ENCODE measurements at places on chromosomes 2 and 18.

- peak; percentile 26 for DNase-seq
Observed at GRCh38 chr18:76455003-76455676, 39.9 kb downstream of the ZNF516 start.

- DNase-seq: no peak
Observed at GRCh38 chr18:9173770-9174233, 37.2 kb downstream of the ANKRD12 start.

DNA sequence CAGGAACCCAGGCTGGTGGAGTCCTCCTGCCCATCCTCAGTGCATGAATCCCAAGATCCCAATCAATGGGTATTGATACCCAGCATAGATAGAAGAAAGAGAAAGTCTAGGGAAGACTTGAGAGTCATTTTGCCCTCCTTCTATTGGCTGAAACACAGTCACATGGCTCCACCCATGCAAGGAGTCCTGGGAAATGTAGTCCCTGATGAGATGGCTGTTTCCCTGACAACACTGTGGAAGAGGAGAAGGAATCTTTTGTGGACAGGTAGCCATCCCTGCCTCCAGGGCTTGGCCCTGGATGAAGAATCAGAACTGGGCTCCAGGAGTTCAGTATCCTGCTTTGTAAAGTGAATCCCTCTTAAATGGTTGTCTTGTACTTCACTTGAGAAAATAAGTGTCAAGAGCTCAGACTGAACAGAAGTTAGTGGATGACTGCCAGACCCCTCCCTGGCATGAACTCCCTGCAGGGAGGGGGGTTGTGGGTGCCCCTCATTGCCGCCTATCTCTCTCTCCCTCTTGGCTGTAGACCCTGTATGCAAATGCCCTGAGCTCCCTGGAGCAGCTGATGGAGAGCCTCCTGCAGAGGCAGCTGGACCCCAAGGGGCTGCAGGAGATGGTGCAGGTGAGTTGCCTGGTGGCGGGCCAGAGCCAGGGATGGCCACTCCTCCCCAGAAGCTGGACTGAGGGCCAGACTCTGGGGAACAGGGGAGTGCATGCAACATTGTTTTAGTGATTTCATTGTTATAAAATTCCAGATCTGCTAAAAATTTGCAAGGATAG is 36.1 kb downstream of the MROH2A start:
- DNase-seq: peak; percentile 21

DNA sequence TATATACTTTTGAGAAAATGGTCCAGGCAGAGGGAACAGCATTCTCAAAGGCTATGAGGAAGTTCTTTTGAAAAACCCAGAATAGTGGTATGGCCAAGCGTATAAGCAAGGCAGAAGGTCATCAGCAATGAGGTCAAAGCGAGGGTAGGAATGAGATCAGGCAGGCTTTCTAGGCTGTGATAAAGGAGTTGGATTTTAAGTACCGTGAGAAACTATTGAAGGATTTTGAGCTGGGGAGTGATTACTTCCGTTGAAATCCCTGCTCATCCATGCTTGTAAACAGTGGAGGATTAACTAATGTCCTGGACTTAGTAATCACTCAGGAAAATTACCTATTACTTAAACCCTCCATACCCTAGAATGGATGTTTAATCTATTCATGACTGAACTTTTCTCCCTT is 50.2 kb downstream of the EMILIN2 start:
- DNase-seq: no peak

GRCh38 chr2:33214436-33214835 is 262.0 kb upstream of the RASGRP3 start:
- no peak for DNase-seq

DNA sequence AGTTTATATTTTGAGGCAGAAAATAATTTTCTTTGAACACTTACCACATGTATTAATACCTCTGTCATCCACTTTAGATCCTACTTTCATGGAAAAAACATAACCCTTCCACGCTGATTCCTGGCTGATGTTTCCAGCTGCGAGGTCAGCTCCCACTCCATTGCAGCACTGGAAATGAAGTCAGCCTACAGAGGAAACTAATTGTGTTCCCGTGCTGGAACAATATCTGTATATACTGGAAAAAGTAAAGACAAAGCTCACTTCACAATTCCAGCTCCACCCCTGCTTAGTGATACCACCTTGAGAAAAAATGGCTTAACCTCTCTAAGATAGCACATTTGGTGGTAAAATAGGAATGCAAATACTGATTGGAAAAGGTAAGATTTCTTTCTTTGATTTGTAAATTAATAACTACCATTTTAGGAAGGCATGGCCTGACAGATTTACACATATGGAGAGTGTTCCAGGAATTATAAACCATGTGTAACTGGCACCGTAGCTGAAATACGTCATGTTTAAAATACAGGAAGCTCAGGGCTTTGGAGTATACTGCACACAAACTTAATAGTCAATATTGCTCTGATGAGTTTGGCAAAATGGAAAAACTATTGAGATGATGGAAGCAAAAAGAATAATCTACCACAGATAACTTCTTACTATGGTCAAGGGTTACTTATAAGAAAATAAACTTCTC is 90.0 kb downstream of the TRIB2 start:
- no peak for DNase-seq

DNA sequence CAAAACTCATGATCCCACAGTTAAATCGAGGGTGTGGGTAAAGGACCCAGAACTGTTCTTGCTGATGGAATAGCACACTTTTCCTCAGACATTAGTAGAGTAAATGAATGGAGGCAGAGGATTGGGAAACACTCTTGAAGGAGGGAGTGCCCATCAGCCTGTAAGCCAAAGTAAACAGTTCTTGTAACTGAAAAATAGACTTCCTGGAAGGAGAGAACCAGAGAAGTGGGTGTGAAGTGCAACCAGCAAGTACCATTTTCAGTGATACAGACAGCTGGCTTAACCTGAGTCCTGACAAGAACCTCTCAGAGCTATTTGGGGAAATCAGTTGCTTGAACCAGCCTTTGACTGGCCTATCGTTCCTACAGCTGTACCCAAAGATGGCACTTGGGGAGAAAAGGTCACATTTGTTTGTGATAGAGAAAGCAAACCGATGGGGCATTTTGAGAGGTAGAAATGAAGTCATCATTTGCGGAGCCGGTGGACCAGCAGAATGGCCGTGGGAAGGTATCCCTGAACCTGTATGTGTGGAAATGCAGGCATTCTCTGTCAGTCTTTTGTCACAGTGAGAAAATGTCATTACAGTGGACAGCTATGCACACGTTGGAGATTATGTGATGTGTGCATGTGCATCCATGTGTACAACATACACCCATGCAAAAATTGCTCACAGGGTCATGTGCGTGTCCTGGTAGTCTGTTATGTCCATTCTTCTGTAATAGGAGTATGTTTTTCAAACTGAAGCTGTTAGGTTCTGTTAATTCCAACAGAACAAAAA is 17.8 kb downstream of the CRIM1 start:
- no peak for DNase-seq

- no peak for DNase-seq
Observed at GRCh38 chr18:35189510-35189909, 51.3 kb upstream of the ZNF397 start.

GRCh38 chr2:15364561-15364960 is 196.6 kb downstream of the NBAS start:
- no peak for DNase-seq

- no peak for DNase-seq
Observed at GRCh38 chr2:62939735-62940491, 110.7 kb upstream of the OTX1 start.

DNA sequence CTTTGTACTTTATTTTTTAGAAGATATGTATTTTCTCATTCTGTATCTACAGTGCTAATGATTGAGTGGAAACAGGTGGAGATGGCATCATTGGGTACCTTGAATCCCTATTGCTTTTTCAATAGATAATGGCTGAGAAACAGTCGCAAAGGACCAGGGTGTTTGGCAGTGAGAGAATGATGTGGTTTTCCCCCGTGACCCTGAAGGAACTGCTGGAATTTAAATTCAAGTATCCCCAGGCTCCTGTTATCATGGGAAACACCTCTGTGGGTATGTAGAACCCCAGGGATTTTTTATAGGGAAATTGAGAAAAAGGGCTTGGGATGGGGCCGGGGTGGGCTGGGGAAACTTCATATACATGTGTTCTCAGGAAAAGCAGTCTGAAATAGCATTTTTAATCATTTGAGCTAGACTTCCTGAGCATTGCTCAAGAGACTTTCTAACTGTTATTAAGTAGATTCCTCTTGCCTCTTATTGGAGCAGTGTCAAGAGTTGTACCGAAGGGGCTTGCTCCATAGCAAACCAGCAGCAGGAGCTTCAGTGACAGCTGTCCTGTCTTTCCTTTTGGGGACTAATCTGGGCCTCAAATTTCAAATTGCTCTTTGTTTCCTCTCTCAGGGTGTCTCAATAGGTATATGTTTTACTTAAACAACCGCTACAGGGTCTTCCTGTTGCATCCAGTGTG is 18.9 kb downstream of the AOX1 start:
- no peak for DNase-seq

DNA sequence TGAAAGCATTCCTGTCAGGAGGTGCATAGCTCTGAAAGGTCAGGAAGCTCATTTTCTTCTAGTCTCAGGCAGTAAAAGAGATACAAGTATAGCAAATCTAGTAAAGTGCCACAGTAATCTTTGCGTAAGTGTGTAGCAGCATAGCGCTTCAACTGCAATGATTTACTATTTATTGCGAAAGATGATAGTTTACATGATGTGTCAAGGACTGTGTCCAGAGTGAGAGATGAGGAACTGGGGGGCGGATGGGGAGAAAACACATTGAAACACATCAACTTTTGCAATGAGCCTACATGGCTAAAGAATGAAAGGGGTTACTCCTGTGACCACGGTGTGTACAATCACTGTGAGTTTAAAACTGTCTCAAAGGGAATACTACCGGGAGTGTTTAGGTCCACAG is 644.4 kb downstream of the GALR1 start:
- DNase-seq: no peak

GRCh38 chr2:45867349-45867748 is 215.9 kb downstream of the PRKCE start:
- no peak for DNase-seq

DNA sequence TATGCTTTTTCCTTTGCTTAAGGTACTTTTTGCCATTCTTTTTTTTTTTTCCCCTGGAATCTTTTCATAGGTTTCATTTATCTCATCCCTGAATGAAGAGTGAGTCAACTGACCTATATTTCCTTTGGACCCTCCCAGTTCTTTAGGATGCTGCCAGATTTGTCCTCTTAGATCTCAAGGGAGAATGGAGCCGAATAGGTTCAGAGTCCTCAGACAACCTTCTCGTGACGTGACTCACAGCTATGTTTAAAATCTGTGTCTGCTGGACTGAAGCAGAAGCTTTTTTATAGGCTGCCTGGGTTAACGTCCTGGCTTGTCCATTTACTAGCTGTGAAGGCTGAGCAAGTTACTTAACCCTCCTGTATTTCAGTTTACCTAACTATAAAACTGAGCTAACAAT is 358.6 kb downstream of the DLGAP1 start:
- DNase-seq: no peak

DNA sequence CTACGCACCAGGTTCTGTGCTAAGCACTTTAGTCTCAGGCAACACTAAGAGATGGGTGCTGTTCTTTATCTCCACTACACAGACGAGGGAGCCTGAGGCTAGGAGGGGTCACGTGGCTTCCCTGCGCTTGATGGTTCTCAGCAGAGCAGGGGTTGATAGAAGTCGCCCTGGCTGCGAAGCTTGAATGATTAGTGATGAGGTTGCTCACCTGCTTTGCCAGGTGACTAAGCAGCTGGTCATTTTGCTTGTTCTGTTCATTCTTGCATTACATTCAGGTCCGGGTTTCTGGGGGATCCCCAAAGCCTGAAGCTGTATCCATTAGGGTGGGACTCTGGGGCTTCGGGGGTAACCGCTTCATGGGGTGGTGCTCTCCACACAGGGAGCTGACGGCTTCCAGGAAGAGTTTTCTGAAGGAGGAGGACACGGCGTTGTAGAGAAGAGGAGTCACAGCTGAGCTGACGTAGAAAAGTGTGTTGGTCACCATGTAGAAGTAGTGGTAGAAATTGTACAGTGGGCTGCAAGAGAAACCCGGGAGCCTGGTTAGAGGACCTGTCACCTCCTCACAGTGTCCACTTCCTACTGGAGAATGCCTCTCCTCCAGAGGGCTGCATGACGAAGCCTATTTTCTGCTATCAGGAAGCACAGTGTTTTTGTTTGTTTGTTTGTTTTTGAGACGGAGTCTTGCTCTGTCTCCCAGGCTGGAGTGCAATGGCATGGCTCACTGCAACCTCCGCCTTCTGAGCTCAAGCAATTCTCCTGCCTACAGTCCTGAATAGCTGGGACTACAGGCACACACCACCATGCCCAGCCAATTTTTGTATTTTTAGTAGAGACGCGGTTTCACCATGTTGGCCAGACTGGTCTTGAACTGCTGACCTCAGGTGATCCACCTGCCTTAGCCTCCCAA is 11.5 kb downstream of the NTSR2 start:
- DNase-seq: no peak

DNA sequence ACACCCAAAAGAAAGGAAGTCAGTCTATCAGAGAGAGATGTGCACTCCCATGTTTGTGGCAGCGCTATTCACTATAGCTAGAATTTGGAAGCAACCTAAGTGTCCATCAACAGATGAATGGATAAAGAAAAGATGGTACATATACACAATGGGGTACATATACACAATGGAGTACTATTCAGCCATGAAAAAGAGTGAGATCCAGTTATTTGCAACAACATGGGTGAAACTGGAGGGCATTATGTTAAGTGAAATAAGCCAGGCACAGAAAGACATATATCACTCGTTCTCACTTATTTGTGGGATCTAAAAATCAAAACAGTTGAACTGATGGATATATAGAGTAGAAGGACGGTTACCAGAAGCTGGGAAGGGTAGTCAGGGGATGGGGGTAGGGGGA is 99.9 kb upstream of the ZNF516 start:
- DNase-seq: no peak

DNA sequence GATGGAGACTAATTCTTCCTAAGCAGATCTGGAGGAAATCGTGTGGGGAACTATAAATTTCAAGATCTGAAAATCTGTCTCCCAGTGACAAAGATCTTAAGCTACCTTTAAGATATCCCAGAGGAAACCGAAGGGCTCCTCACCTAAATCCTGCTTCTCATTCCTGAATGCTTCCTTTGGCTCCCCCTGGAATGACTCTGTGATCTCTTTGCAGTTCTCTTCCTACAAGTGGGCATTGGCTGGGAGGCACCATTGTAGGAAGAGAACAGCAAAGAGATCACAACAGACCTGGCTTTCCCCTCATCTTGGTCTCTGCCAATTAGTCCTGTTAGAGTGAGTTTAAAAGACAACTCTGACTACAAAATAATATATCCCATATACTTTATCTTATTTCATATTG is 70.0 kb upstream of the KCNH7 start:
- DNase-seq: no peak

GRCh38 chr2:234578389-234578788 is 81.5 kb upstream of the ARL4C start:
- DNase-seq: no peak

DNA sequence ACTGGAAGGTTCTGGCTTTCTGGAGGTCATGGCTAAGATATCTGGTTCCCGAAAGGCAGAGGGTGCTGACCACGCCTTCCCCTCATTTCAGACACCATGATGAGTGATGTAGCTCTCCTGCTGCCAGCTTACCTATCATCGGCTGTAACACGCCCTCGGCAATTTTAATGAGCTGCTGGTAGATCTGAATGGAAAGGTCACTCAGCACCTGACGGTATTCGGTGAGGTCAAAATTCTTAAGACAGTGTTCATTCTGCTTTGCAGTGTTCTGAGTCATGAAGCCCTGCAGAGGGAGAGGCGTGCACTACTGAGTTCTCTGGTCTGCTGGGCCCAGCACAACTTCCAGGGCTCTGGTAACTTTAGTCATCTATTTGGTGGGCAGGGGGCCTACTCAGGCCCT is 25.7 kb upstream of the ACAA2 start:
- no peak for DNase-seq

GRCh38 chr18:45806226-45806625 is 19.2 kb upstream of the SIGLEC15 start:
- DNase-seq: no peak

Data from activated CD8-positive, alpha-beta memory T cell treated with anti-CD3 and anti-CD28 coated beads for 24 hours (primary cell).